Osteoblast (primary cell): ENCODE measurements at places on chromosomes 16 and 17. TPM values are rescaled to one million over a fixed set of nuclear protein-coding genes. Genes with fewer than 3 reads are reported as not detected.

NAA60 gene
- total RNA-seq, result 19.7 and 27.5 TPM in 2 replicates

GSPT1 gene
- 109 and 113 TPM in 2 replicates for total RNA-seq

TLCD3B gene
- total RNA-seq, result 0.36 TPM in 1 of 2 replicates, not detected in the other

GRCh38 chr16:62077998-62078397 lies 41.8 kb upstream of the CDH8 start:
- no peak overlapping the region for H3K4me3 ChIP-seq
- H3K27ac ChIP-seq, result no peak overlapping the region
- no peak for DNase-seq
- no peaks in the 10 kb centered on the region for H3K4me1 ChIP-seq
- H3K27me3 ChIP-seq, result no peaks in the 10 kb centered on the region

GRCh38 chr17:78785011-78785662 lies 3.1 kb upstream of the CYTH1 start:
- H3K4me1 ChIP-seq, result peaks cover 12% of the 10 kb centered on the region
- no peaks in the 10 kb centered on the region for H3K27me3 ChIP-seq
- DNase-seq, result no peak
- no peak overlapping the region for H3K4me3 ChIP-seq
- no peaks in the 10 kb centered on the region for H3K36me3 ChIP-seq
- H3K27ac ChIP-seq, result no peak overlapping the region

DNA sequence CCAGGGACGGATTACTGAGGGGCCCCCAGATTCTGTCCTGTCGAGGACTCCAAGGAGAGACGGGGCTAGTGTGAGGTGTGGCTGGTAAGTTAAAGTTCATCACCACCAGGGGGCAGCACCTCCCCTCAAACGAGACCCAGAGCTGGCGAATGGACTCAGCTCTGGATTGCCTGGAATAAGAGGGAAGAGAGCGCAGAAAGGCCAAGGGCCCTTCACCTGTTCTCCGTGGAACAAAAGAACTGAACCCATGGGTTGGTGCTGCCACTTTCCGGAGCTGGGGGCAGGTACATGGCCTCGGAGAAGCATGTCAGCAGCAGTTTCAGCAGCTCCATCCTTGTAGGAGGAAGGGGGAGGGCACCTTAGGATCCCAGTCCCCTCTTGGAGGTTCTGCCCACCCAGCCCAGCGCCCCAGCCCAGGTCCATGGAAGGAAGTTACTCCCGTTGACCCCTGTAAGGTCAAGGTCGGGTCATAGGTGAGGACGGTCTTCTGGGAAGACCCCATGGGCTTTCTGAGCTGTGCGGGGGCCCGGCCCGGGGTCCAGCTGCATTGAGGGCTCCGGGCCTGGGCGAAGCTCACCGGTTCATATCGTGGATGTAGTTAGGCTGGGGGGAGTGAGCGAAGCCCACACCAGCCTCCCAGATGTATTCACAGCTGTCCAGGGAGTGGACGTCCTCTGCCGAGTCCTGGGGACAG lies 10.8 kb downstream of the HID1 start:
- DNase-seq, result peak; percentile 99
- no peak overlapping the region for H3K4me3 ChIP-seq
- no peaks in the 10 kb centered on the region for H3K27me3 ChIP-seq
- peaks cover 5% of the 10 kb centered on the region for H3K4me1 ChIP-seq

DNA sequence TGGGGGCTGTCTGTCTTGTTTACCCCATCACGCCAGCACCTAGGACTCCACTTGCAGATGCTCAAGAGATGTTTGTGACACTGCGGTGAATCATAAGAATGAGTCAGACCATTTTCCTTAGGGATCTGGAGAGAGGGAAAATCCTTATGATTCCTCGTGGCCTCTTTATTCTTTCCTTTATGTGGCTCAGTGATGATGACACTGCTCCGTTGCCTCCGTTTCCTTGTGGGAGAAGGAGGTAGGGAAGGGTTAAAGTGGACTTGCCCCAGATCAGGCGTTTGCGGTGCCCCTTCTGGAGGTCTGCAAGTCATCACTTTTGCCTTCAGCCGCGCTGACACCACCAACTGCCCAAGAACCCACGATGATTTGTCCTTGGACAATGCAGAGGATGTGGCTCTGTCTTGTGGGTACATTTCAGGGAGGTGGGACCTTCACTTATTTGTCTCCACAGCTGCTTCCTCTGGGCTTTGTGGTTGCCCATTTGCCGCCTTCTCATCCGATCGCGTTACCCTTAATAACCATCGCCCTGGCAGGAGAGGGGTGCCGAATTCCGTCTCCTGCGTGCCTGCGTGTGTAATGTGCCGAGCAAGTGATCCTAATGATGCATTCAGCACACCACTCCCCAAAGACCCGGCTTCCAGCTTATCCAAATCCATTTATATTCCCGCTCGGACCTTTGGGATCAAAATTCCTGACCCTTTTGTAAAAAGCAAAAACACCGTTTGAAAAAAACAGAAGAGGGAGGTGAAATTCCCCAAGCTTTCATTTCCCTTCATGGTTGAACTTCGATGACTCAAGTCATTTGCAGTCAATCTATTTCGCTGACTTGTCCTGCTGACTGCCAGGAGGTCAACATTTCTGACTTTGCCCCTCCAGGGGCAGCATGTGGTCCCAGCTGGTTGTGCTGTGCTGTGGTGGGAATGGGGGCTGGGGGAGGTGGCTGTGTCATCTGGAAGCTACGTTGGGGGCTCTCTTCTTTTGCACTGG lies 87.2 kb upstream of the IRX3 start:
- no peaks in the 10 kb centered on the region for H3K27me3 ChIP-seq
- peak overlapping the region; percentile 67 for H3K4me3 ChIP-seq
- H3K27ac ChIP-seq, result peak overlapping the region; percentile 91
- peak; percentile 93 for DNase-seq
- peaks cover 22% of the 10 kb centered on the region for H3K4me1 ChIP-seq
- H3K36me3 ChIP-seq, result no peaks in the 10 kb centered on the region

- H3K4me3 ChIP-seq, result no peak overlapping the region
- no peak overlapping the region for H3K27ac ChIP-seq
- no peaks in the 10 kb centered on the region for H3K4me1 ChIP-seq
Measured at GRCh38 chr17:60846175-60846574, 168.5 kb downstream of the BCAS3 start.

DNA sequence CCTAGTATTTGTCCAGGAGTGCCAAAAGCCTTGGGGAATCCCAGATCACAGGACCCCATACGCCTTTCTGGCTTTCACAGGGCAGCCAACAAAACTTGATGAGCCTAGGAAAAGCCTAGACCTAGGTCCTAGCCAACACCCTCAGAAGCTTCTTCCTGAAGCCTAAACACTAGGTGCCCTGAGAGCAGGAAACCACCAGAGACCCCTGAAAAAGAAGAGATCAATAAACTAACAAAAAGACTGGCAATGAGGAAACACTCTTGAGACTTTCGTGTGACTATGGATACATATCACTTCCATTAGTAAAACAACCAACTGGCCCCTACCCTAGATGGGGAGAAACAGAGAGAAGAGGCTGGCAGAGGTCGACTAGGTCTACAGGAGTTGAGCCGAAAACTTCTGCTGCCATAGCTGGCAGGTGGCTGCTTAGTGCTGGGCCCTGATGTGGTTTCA lies 1.2 kb downstream of the ORMDL3 start:
- DNase-seq, result no peak
- peak overlapping the region; percentile 91 for H3K4me3 ChIP-seq
- H3K27me3 ChIP-seq, result no peaks in the 10 kb centered on the region
- H3K4me1 ChIP-seq, result peaks cover 56% of the 10 kb centered on the region
- H3K36me3 ChIP-seq, result peaks cover 26% of the 10 kb centered on the region
- H3K27ac ChIP-seq, result peak overlapping the region; percentile 97

- no peak overlapping the region for H3K27ac ChIP-seq
- no peak for DNase-seq
- peaks cover 8% of the 10 kb centered on the region for H3K4me1 ChIP-seq
- no peak overlapping the region for H3K4me3 ChIP-seq
- H3K36me3 ChIP-seq, result no peaks in the 10 kb centered on the region
Measured at GRCh38 chr17:80598813-80599545, 54.3 kb downstream of the RPTOR start.

DNA sequence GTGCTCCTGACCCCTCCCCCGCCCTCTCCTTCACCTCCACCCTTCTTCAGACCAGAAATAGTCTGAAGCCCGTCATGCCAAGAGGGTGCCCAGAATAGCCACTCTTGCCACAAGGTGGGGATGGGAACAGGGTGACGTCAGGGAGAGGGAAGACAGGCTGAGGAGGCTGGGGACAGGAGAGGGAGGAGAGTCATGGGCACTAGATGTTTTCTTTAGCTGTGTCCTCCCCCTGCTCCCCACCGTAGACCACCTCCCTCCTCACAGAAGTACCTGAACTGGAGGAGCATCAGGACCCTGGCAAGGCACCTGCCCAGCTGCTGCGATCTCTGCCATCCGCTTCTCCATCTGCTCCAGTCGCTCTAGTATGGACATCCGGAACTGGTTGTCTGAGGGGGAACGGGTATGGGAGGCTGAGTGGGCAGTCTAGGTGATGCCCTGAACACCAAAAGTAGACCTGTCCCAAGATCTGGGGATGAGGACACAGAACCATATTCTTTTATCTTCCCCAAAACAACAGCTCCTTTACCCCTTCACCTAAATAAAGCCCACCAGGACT lies 6.6 kb upstream of the SPAG7 start:
- no peak overlapping the region for H3K4me3 ChIP-seq
- no peak for DNase-seq
- peaks cover 12% of the 10 kb centered on the region for H3K4me1 ChIP-seq
- peaks cover 73% of the 10 kb centered on the region for H3K36me3 ChIP-seq
- H3K27me3 ChIP-seq, result no peaks in the 10 kb centered on the region
